ENCODE measurements at places on chromosomes 11 and 22. TPM values are rescaled to one million over a fixed set of nuclear protein-coding genes. Genes with fewer than 3 reads are reported as not detected.

DNA sequence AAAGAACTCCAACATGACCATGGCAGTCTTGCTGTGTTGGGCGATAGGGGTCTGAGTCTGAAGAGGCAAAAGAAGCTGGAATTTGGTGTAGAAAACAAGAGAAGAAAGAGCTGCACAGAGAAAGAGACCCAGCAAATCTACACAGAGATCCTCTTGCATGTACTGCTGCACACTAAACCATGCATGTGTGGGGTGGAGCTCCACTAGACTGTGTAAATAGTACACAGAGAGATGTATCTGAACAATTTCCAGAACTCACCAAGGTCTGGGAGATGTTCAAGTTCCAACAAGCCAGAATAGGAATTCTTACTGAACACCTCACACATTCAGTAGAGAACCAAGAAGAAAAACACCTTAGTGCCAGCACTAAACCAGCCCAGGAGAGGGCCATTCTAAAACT lies 42.3 kb downstream of the CSF2RB start:
- ATAC-seq, result no peak

- no peak for ATAC-seq
Observed at GRCh38 chr22:45534339-45535192, 31.9 kb downstream of the FBLN1 start.

The OR52N4 gene
- total RNA-seq, result 0.32 TPM

The MPEG1 gene
- 1.3 TPM for total RNA-seq

DNA sequence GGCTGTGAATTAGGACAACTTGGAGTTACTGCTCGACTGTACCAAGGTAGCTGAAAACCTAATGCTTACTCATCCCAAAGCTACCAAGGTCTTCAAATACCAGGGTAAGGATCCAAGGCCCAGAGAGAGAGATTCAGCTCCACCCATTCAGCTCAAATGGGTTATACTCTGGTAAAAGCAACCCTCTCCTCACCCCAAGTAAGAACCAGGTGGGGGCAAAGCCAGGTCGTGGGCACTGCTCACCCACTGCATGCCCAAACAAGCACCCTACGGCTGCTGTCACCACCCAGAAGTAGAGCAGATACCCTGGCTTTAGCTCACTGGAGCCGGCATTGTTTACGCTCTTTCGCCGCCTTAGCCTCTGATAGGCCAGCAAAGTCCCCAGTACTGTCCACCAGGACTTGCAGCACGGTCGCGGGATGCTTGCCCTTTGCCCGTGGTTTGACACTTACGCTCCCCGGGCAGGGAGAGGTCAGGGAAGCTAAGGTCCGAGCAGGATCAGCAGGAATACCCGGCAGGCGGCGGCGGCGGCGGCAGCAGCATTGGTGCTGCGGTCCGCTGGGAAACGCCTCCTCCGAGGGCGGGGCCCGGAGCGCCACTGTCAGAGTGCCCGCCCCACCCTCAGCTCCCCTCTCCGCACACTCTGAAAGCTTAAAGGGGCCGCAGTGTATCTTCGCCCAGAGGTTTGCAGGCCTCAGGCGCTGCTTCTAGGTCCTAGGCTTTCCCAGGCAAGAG lies 19.6 kb downstream of the CKAP5 start:
- peak; percentile 100 for ATAC-seq

DNA sequence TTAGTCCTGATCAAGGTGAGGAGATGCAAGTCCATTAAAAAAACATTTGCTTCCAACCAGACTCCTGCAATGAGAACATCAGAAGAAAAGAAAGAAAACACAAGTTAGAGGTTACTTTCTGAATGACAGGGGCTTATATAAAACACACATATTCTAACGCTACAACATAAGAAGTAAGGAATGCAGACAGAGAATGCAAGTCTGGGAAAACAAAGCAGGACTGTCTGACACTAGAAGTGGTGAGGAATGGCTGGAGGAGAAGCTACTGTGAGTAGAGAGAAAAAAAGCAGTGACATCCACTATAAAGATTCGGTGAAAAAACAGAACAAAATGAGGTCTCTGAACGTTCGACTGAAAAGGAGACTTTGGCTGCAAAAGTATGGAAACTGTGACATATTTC lies 12.3 kb downstream of the TMEM216 start:
- ATAC-seq, result no peak

- ATAC-seq, result no peak
Observed at GRCh38 chr22:30284666-30285065, 4.6 kb downstream of the CASTOR1 start.

The AMOTL1 gene
- 23.5 TPM for total RNA-seq

The OR2AG2 gene
- total RNA-seq, result 0.51 TPM

GRCh38 chr11:68741463-68741862 lies 9.9 kb downstream of the TESMIN start:
- peak; percentile 35 for ATAC-seq

GRCh38 chr11:62680825-62681240 lies 2.0 kb upstream of the UBXN1 start:
- ATAC-seq, result peak; percentile 67

DNA sequence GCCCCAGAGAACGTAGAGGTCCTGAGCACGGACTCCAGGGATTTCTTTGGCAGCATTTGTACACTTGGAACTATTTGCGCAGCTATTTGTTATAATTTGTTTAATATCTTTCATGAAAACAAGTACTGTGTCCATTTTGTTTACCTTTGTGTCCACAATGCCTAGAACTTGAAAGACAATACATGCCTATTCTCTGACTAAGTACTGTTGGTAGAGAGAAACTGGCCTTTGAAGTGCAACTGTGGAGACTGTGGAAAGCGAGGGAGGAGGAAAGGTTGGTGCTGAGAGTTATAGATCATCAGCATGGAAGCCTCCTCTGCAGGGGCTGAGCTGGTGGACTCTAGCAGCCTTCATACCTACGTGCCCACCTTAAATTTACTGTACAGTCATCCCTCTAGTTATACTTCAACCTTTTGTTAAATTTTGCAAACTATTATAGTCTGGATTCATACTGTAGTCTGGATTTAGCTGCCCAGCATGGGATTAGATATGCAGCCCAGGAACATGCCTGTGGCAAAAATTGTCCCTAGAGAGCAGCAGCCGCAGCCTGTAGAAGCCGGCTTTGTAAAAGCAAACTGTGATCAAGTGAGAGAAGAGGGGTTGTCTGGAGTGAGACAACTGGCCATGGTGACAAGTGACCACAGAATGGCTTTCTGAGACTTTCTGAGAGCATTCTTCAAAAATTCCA lies 24.2 kb upstream of the YAP1 start:
- peak; percentile 69 for ATAC-seq

- ATAC-seq, result no peak
Observed at GRCh38 chr11:88387957-88388356, 50.4 kb upstream of the CTSC start.

GRCh38 chr11:1292018-1292643 lies 17.3 kb downstream of the TOLLIP start:
- ATAC-seq, result no peak

The CALCB gene
- 15.7 TPM for total RNA-seq

GRCh38 chr11:69516526-69516925 lies 35.1 kb downstream of the LINC01488 start:
- no peak for ATAC-seq

The ALG9 gene
- total RNA-seq, result 51.7 TPM

GRCh38 chr11:120842195-120842594 lies 181.7 kb upstream of the TBCEL start:
- no peak for ATAC-seq

The PNPLA3 gene
- 2.1 TPM for total RNA-seq

DNA sequence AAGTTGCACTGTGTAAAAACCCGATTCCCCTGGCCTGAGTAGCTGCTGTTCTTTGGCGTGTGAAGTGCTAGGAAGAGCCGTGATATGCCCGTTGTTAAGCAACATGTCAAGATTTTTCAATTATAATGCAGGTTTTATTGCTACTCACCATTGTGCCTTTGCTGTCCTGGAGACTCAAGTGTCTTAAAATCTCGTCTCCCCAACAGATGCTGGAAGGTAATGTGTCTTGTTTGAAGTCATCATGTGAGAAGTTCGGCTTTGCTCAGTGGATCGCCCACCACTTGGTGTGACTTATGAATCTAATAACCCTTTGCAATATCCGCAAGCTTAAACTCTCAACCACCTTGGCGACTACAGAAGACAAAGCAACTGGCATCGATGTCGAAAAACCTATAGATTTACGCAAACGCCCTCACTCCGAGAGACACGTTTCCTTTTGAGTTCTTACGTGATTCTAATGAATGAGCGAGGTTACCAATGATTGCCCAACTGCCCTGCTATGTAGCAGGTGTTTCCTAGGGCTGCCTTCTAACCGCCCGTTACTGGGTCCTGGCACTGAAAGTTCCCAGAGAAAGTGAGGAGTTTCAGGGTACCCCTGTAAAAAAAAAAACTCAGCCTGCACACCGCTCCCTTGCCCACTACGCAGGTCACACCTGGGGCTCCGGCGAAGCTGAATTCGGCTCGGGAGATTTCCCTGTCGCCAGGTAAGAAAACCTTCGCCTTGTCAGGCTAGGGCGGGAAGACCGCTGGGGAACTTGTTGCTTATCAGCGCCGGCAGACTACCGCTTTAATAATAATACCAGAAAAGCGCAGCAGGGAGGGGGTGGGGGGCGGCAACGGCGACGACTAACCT lies 21.2 kb upstream of the BDNF start:
- no peak for ATAC-seq

DNA sequence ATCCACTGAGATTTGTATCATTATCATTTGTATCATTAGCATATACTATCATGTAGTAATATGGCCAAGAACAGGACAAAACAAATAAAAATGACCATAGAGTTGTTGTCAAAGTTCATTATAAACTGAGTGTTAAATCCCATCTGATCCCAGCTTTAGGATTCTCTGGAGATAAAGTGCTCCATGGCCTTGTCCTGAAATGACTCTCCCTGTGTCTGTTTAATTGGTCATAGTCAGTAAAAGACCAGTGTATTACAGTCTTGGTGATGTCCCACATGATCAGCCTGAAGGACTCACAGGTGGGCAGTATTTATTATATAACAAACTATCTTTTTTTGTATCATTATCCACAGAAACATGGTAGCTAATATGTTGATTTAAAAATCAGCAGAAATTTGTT lies 361.6 kb downstream of the TMEM135 start:
- ATAC-seq, result no peak

DNA sequence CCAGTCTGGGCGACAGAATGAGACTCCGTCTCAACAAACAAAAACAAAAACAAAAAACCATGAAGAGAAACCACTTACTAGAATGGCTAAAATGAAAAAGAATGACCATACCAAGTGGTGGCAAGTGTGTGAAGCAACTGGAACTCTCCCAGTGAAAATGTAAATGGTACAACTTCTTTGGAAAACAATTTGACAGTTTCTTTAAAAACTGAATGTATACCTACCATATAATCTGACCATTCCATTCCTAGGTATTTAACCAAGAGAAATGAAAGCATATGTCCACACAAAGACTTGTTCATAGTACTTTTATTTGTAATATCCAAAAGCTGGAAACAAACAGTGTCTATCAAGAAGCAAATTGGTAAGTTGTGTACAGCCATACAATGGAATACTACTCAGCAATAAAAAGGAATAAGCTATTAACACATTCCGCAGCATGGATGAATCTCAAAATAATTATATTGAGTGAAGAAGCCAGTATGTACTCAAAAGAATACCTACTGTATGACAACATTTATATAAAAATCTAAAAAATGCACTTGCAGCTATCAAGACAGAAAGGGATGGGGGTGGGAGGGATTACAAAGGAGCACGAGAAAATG lies 27.7 kb downstream of the DGCR2 start:
- no peak for ATAC-seq

DNA sequence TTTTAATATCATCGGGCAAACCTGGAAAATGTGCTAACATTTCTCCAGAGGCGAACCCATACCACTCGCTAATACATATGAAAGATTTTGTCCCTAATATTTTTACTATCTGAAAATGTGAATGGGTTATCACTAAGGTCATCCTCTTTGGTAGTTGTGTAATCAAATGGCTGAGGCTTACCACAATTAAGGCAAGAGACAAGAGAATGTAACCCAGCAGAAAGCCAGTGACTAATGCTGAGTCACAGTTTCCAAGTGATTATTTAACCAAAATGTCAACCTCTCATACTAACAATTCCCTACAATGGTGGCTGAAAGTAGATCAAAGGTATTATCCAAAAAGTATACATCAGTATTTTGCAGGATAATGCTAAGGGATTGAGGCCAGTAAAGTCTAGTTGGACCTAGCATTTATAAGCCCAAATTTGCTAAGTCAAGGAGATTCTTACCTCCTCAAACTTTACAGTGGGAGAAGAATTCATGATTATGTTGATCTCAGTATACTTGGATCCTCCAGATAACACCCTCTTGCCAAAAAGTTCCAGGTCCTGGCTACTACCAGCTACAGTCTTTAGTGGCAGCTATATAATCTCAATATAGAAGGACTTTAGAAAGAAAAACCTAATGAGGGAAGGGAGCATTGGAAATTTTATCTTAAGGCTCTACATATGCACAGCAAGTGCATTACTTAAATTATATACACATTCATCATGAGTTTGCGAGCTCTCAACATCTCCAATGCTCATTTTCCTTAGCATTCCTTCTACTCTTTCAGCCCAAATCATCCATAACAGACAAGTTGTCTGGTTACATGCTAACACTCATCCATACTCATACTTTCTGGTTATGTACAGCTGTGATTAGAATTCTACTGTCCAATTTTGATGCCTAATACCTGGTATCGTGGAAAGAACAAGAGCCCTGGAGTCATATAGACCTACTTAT lies 25.4 kb downstream of the SIK3 start:
- ATAC-seq, result peak; percentile 49

DNA sequence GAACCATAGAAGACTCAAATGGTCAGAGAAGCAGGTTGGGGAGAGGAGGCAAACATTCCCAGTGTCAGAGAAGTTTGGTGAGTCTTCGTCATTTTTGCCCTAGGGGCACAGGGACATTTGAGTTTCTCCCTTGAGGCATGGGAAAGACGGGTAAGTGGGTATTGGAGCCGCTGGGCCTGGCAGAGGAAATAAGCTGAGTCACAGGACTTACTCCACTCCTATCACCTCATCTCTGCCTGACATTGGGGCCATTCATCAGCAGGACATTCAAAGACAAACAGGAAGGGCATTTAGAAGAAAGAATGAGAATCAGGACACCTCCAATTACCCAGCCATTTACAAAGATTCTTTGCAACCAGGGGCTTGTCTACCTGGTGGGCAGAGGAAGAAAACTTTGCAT lies 100.7 kb upstream of the SEZ6L start:
- ATAC-seq, result no peak

GRCh38 chr11:134512061-134512460 lies 100.0 kb upstream of the B3GAT1 start:
- no peak for ATAC-seq

DNA sequence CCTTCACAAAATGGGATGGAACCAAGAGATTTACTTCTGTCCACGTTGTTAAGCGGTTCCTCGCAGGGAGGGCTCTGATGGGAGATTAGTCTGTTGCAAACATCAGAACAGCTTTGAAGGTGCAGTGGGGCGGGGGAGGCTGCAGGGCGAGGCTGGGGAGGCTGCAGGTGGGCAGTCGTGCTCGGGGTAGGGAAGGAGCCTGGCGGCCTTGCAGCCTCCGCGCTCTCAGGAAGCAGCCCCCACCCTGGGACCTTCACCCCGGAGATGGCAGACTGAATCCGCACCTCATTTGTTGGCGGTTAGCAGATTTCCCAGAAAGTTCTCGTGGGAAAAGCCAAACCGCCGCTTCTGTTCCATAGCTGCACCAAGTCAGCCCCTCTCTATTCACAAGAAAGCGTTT lies 237.3 kb downstream of the BRD1 start:
- no peak for ATAC-seq

Measured in motor neuron (in vitro differentiated cells).